A673 (cell line): ENCODE measurements at places on chromosomes 4 and X.
A peak's percentile ranks its signal among the peaks of the same experiment; 100 is the strongest.

- DNase-seq: no peak
These were observed 278.0 kb upstream of the BOD1L1 start for GRCh38 chr4:13905543-13905942.

- DNase-seq: peak; percentile 38
These were observed 260.9 kb downstream of the GLUD2 start for GRCh38 chrX:121308276-121308805.

GRCh38 chr4:112093636-112094202 lies 51.5 kb upstream of the FAM241A start:
- no peak for DNase-seq

GRCh38 chrX:11724122-11725017 lies 33.7 kb upstream of the MSL3 start:
- peak; percentile 49 for DNase-seq

DNA sequence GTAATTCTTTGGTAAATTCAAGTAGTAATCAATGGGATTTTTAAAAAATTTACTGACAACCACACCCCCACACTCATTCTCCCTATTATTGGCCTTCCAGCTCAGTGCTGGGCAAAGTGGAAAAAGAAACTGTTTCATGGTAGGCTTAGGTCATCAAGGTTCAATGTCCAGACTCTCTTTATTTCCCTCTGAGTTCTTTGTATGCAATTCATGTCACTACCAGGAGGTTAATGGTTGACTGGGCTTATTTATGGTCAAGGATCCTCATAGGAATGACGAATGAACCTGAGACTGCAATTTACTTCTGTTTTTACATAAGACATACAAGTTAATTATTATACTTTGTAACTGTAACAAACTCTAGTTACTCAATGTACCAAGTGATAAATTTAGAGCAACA lies 403.2 kb downstream of the KLHL13 start:
- DNase-seq: no peak

DNA sequence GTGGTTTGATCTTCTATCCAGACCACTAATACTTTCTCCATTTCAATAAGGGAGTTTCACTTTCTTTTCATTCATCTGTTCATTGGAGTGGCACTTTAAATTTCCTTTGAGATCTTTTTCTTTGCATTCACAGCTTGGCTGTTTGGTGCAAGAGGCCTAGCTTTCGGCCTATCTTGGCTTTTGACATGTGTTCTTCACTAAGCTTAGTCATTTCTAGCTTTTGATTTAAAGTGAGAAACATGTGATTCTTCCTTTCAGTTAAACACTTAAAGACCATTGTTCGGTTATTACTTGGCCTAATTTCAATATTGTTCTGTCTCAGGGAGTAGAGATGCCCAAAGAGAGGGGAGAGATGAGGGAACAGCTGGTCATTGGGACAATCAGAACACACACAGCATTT lies 24.3 kb downstream of the CXCL13 start:
- DNase-seq: no peak

GRCh38 chrX:56563231-56564161 lies at the start of gene UBQLN2:
UBQLN2 (plus strand) TSS chrX:56563627; CDS start chrX:56563874, 247 bp downstream.
- DNase-seq: peak; percentile 84

- no peak for DNase-seq
These were observed 246.3 kb downstream of the PDGFC start for GRCh38 chr4:156725257-156725656.

- DNase-seq: no peak
These were observed 636 bp downstream of the BCOR start for GRCh38 chrX:40097141-40097503.

DNA sequence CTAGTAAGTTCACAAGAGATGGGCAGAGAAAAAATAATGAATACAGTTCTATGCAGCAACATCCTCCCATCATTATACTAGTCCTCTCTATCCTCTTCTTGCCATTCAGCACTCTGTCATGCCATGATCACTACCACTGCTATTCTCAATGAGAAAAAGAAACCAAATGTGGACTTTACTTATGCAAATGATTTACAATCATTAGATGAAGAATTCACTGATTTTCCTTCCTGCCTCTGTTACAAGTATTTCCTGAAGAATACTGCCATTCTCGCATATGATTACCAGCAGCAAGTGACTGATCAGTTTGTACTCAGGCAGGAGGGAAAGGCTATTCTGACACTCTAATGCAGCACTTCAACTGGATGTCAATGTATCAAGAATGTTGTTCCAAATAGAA lies 50.3 kb downstream of the WDFY3 start:
- peak; percentile 76 for DNase-seq

DNA sequence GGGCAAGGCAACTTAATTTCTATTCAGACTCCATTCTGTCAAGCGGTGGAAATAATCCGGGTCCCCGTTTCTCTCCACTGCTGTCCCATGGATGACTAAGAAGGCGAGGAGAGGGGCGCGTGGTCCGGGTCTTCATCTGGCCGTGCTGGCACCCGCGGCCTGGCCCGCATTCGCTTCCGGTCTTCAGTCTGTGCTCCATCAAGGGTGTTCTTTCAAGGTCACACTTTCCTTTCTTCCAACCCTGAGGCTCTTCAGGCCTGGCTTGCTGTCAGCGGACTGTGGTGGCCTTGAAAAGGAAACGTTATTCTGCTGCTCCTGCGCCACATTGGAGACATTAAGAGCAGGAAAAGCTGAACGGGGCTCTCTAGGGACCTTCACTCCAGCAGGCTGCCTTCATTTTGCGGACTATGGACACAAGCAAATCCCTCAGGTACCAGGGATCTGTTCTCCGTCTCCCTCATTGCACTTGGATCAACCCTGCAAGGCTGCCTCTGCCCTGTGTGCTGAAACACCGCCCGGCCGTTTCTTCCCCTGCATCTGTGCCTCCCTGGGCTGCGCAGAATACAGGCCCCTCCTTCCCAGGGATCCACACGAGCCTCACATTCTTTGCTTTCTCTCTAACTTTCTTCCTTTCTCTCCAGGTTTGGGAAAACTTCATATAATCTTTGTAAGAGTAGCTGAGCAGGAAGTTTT lies 5.7 kb upstream of the SLC25A4 start:
- DNase-seq: no peak

- DNase-seq: peak; percentile 40
These were observed 471 bp downstream of the MCTS1 start for GRCh38 chrX:120604361-120604782.

GRCh38 chr4:125650557-125650956 lies 335.8 kb downstream of the FAT4 start:
- DNase-seq: no peak

- DNase-seq: no peak
These were observed 25.4 kb upstream of the TBC1D9 start for GRCh38 chr4:140781596-140781995.

- no peak for DNase-seq
These were observed 22.4 kb upstream of the MGST2 start for GRCh38 chr4:139643042-139643895.

DNA sequence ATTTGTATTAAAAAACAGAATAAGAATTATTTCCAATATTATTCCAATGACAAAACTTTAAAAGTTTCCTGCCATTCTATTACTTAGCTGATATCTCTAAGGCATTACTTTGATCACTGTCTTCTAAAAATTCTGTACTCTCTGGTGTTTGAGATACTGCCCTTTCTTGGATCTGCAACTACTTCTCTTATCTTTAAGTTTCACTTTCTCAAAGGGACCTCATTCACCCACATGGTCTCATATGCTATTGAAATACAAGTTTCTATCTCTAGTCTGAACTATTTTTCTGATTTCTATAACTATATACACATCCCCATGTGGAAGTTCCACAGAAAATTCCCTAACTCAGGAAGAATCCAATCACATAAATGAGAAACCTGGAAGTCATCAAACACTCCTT lies 22.2 kb downstream of the TMPRSS11E start:
- no peak for DNase-seq

DNA sequence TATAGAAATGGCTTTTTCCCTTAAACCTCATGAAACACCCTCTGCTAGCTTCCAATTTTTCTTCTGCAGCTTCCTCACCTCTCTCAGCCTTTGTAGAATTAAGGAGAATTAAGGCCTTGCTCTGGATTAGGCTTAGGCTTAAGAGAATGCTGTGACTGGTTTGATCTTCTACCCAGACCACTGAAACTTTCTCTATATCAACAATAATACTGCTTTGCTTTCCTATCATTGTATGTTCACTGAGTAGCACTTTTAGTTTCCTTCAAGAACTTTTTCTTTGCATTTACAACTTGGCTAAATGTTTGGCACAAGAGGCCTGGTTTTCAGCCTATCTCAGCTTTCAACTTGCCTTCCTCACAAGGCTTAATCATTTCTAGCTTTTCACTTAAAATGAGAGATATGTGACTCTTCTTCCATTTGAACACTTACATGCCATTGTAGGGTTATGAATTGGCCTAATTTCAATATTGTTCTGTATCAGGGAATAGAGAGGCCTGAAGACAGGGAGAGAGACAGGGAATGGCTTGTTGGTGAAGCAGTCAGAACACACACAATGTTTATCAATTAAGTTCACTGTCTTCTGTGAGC lies 28.2 kb downstream of the TMEM154 start:
- DNase-seq: no peak

GRCh38 chr4:2837904-2838496 lies 5.6 kb upstream of the ADD1 start:
- DNase-seq: peak; percentile 80

GRCh38 chr4:124097447-124097846 lies 615.1 kb downstream of the ANKRD50 start:
- DNase-seq: no peak

DNA sequence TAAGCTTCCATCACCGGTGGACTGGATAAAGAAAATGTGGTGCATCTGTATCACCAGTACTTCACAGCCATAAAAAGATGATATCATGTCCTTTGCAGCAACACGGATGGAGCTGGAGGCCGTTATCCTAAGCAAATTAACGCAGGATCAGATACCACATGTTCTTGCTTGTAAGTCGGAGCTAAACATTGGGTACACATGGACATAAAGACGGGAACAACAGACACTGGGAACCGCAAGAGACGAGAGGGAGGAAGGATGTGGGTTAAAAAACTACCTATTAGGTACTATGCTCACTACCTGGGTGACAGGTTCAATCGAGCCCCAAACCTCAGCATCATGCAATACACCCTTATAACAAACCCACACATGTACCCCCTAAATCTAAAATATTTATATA lies 16.3 kb upstream of the IDS start:
- no peak for DNase-seq

GRCh38 chrX:82163701-82164100 lies 961.8 kb downstream of the SH3BGRL start:
- no peak for DNase-seq

GRCh38 chr4:184064877-184065276 lies 152.8 kb downstream of the ENPP6 start:
- no peak for DNase-seq

DNA sequence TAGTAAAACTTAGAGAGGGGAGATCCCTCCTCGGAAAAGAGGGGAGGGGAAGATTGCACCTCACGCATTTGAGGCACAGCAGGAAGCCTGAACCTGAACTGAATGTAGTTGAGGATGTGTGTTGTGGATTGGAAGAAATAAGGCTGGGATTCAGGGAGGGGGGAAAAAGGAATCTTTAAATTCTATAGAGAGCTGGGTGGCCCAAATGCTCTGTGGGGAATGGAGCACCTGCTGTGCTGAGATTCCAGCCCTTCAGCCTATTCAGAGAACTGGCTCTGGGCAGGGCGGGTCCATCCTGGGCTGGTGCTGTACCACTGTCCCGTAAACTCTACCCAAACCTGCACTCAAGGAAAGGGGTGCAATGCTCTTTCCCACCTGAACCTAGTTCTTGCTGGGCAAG lies 4.1 kb downstream of the FOXO4 start:
- DNase-seq: no peak

DNA sequence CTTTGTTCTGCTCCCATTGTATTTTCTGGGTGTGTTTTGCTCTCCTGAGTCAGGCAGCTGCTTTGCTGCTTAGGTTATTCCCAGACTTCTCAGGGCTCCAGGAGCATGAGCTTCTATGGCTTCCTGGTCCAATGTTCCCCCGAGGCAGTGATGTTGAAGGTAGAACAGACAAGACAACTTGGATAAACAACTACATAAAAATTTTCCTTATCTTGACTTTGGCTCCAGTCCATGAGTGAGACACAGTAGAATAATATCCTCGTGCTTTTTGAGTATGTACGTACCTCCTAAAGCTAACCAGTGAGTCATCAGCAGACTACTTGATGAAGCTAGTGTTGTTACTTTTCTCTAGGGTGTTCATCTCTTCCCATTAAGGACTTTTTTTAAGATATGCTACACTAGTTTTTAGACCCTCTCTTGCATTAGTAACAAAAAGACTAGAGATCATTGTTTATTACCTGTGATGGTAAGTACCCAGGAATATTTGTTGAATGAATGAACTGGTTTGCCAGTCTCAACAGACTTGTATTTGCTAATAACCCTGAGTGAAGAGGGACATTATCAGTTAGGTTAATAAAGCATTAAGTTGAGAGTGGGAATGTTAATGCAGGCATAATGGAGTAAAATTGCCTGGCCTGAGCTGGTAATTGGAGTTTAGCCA lies 131.9 kb downstream of the FHIP1A start:
- DNase-seq: peak; percentile 30

DNA sequence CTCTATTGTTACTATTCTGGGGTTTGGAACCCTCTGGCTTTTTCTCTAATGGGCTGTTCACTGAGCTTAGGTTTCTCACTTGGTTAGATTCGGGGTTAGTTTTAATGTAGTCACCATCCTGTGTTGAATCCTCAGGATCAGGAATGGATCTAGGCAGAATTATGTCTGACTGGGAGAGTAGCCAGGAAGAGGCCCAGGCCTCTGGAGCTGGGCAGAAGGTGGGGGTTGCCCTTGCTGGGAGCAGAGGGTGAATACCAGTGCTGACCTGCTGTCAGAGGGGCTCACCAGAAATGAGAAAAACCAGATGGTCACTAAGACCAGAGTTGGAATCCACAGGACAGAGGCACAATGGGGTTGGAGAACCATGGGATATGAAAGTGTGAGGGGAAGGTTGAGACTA lies 126.6 kb upstream of the SLC4A4 start:
- DNase-seq: no peak

DNA sequence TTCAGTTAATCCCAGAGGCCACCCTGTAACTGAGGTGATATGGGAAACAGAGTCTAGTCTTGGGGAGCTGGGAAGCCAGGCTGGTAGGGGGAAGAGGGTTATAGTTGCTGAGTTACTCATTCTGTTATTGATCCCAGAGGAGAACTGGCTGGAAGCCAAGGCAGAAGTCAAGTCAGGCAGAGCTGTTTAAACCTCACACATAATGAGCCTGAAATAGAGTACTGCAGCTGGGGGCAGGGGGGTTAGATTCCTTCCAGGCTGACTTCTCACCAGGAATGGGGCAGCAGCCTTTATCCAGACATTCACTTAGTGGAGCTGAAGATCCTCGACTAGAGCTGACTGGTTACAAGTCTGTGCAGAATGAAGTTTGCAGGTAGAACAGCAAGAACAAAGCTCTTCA lies 144.9 kb downstream of the C4orf33 start:
- DNase-seq: peak; percentile 5

GRCh38 chr4:183621875-183622274 lies 37.1 kb downstream of the RWDD4 start:
- DNase-seq: no peak

DNA sequence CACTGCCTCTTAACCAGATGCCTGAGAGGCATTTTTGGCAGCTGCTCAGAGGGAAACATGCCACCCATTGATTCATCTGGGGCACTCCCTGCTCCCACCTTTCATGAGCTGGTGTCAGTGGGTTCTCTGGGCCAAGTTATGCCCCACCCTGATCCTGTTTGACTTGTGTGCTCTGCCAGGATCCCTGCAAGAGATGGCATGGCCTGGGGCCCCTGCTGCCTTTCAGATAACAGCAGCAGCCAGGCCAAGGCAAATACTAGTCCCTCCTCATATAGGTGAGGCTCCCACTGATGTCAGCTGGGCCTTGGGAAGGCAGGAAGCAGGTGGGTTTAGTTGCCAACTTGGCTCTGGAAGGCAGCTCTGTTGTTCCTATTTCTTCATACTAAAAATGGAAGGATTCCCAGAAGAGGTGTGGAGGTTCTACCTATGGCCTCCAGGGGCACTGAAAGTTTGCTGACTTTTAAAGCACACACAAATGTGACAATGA lies 192.9 kb upstream of the RBPJ start:
- no peak for DNase-seq
